ENCODE measurements at places on chromosomes 11 and 22.

DNA sequence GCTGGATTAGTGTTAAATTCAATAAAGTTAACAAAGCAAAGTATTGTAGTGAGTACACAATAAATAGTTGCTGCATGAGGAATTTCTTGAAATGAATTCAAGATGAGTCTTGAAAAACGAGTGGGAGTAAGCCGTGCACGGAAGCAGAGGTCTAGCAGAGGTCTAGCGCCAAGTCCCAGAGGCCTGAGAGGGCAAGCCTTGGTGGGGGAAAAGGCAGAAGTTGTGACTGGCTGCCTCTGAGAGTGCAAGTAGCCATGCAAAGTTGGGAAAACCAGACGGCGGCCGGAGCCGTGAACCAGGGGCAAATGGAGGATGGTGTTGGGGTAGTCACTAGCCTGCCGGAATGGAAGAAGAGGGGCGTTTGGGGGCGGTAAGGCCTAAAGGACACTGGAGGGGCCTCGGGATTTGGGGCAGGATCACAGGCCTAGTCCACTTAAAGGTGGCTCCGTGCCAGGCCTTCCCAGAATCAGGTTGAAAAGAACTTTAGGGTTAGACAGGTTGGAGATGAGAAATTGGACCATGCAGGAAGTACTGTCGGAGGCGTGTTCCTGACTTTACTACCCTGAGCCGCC lies 379 bp upstream of the SLC3A2 start:
- DNase-seq = peak; percentile 87

GRCh38 chr11:56819916-56820315 lies 71.4 kb upstream of the OR9G4 start:
- no peak for DNase-seq

DNA sequence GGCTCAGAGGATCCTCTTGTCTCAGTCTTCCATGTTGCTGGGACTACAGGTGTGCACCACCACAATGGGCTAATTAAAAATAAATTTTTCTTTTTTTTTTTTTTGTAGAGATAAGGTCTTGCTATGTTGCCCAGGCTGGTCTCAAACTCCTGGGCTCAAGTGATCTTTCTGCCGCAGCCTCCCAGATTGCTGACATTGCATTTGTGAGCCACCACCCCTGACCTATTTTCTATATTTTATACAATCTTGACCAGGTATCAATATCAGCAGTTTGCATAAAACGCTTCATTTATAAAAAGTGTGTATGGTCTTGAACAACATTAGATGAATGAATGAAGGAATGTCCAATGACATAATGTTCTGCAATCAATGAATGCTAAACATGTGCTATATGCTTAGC lies 9.1 kb upstream of the STX3 start:
- DNase-seq = no peak

DNA sequence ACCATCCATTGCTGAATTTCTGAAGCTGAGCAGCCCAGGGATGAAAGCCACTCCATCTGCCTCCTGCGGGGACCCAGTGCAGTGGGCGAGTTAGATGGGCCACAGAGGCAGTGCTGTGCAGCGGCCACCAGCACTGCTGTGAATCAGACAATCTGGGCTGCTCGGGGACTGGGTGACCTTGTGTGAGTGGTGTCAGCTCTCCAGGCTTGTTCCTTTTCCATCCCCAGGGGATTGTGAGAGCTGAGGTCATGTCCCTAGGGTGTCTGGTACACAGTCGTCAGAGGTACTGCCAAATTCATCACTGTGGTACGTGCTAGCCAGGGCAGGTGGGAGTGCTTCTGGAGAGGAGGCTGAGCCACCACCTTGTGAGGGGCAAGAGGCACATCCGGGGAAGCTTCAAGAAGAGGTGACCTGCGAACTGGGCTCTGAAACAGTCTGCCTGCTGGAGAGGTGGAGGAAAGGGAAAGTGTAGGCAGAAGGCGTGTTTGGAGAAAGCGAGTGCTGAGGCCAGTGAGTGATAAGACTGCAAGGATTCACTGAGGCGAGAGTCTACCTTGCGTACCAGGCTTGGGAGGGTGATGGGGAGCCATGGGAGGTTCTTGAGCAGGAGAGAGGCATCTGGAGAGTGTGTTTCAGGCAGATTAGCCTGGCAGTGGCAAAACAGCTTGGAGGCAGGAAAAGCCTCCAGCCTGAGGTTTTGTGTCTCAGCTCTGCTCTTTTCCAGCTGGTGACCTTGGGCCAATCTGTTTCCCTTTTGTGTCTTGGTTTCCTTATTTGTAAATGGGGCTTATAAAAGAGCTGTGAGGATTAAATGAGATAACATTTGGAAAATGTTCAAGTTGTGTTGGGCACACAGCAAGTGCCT lies 22.7 kb downstream of the CACNA1I start:
- DNase-seq = peak; percentile 32

- DNase-seq = no peak
Measured at GRCh38 chr11:19933801-19934488, 221.3 kb downstream of the NAV2 start.

DNA sequence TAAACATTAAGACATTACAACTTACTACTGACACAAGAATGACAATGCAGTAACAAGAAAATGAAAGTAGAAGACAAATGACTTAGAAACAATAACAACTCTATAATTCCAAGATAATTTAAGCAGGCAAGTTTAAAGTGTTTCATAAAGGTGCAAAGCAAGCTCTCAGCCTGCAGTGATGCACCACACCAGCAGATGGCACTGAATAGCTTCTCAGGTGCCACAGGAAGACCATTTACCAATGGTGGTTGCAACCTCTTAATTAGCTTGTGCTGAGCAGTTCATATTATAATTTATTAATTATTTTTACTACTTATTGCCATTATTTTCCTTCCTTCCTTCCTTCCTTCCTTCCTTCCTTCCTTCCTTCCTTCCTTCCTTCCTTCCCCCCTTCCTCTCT lies 60.6 kb downstream of the NXPE2 start:
- peak; percentile 64 for DNase-seq

- DNase-seq = no peak
Measured at GRCh38 chr22:28172892-28173670, 254.0 kb upstream of the PITPNB start.

DNA sequence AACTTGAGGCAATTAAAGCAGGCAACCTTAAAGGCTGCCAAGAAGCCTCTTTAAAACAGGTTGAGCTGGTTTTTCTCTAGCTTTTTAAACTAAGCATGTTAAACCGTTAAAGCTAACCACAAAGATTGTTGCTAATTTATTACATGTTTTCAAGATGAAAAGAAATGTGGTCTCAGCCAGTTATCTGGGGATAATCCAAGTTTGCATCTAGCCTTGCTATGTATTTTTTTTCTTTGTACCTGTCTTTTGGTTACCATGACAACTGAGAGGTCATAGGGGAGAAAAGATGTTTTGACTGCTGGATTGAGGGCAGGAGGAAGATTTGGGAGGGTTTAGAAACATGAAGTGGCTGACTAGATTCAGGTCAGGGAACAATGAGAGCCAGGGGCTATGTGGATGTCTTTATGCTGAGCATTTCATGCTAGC lies 19.2 kb upstream of the PGM2L1 start:
- DNase-seq = no peak
